Testis (tissue), 5 donors: ENCODE measurements at places on chromosomes 2 and 18.
A peak's percentile ranks its signal among the peaks of the same experiment; 100 is the strongest.

GRCh38 chr18:55244546-55244945 lies 285.3 kb upstream of the CCDC68 start:
- H3K27me3 ChIP-seq, result no peaks in the 10 kb centered on the region
- H3K36me3 ChIP-seq, result no peaks in the 10 kb centered on the region
- H3K27ac ChIP-seq, result no peak overlapping the region
- H3K4me3 ChIP-seq, result no peak overlapping the region

- no peak for DNase-seq
- H3K27me3 ChIP-seq, result no peaks in the 10 kb centered on the region
- H3K4me3 ChIP-seq, result no peak overlapping the region
- H3K27ac ChIP-seq, result no peak overlapping the region
- no peaks in the 10 kb centered on the region for H3K4me1 ChIP-seq
- H3K36me3 ChIP-seq, result no peaks in the 10 kb centered on the region
Observed at GRCh38 chr2:183244300-183244844, 120.1 kb downstream of the NUP35 start.

- H3K27ac ChIP-seq, result no peak overlapping the region
- no peaks in the 10 kb centered on the region for H3K36me3 ChIP-seq
Observed at GRCh38 chr2:218605432-218605831, 2.3 kb upstream of the PLCD4 start.

GRCh38 chr18:34867520-34867919 lies 157.4 kb downstream of the DTNA start:
- DNase-seq, result no peak
- no peaks in the 10 kb centered on the region for H3K36me3 ChIP-seq
- H3K27me3 ChIP-seq, result no peaks in the 10 kb centered on the region
- H3K27ac ChIP-seq, result no peak overlapping the region
- H3K4me3 ChIP-seq, result no peak overlapping the region
- H3K4me1 ChIP-seq, result no peaks in the 10 kb centered on the region

DNA sequence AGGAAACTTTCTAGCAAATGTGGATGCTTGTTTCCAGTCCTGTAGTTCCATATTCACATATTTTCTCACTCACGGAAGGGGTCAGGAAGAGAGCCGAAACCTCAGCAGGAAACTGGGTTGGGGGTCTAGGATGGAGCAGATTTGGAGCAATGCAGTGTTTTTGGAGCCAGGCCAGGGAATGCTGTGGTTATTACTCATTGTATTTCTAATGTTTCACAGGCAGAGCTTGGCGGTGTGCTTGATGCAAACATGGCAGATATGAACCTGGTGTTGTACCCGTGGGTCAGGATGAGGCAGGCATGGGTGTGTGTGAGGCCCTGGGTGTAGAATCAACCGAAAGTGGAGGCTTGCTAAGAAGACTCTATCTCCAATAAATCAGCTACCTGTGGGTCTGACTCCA lies 34.6 kb upstream of the ACKR3 start:
- H3K36me3 ChIP-seq, result no peaks in the 10 kb centered on the region
- no peak for DNase-seq
- H3K4me1 ChIP-seq, result peaks cover 2% of the 10 kb centered on the region
- no peak overlapping the region for H3K4me3 ChIP-seq
- H3K27ac ChIP-seq, result no peak overlapping the region
- no peaks in the 10 kb centered on the region for H3K27me3 ChIP-seq

GRCh38 chr2:4090668-4091630 lies 387.6 kb downstream of the DCDC2C start:
- H3K4me1 ChIP-seq, result no peaks in the 10 kb centered on the region
- H3K4me3 ChIP-seq, result no peak overlapping the region
- no peaks in the 10 kb centered on the region for H3K27me3 ChIP-seq
- no peaks in the 10 kb centered on the region for H3K36me3 ChIP-seq
- no peak for DNase-seq

- no peaks in the 10 kb centered on the region for H3K36me3 ChIP-seq
- H3K4me1 ChIP-seq, result peaks cover 13% of the 10 kb centered on the region
- H3K4me3 ChIP-seq, result no peak overlapping the region
- no peak for DNase-seq
- H3K27ac ChIP-seq, result no peak overlapping the region
- H3K27me3 ChIP-seq, result no peaks in the 10 kb centered on the region
Observed at GRCh38 chr18:71105078-71105819, 816.4 kb downstream of the SOCS6 start.

DNA sequence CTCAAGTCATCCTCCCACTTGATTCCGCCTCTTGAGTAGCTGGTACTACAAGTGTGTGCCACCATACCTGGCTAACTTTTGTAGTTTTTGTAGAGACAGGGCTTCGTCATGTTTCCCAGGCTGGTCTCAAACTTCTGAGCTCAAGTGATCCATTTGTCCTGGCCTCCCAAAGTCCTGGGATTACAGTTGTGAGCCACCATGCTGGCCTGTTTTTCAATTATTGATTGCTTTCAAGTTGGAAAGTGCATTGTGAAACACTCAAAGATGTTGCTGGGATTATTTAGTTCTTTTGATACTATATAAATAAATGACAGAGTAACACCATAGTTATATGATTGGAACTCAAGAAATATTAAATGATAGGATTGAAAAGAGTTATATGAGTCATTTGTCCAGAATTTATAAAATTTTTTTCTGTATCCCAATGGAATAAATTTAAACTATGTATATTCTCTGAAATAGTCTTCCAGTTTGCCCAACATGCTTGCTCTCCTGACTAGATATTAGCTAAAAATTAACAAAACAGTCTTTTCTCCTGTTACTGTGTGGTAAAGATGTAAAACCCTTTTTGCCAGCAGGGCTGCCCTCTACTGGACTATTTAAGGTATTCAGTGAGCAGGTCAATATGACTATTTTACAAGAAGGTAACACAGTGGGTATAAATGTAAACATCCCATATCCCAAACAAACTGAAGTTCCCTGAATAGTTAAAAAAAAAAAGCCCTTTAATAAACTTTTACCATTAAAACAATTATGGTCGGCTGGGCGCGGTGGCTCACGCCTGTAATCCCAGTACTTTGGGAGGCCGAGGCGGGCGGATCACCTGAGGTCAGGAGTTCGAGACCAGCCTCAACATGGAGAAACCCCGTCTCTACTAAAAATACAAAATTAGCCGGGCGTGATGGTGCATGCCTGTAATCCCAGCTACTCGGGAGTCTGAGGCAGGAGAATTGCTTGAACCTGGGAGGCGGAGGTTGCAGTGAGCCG lies 42.7 kb downstream of the ACSL3 start:
- H3K27me3 ChIP-seq, result no peaks in the 10 kb centered on the region
- peak; percentile 52 for DNase-seq
- peaks cover 7% of the 10 kb centered on the region for H3K4me1 ChIP-seq
- H3K27ac ChIP-seq, result no peak overlapping the region

GRCh38 chr2:37343537-37344434 lies 644 bp upstream of the QPCT start:
- DNase-seq, result peak; percentile 16
- peaks cover 10% of the 10 kb centered on the region for H3K4me1 ChIP-seq
- peak overlapping the region; percentile 19 for H3K27ac ChIP-seq
- H3K4me3 ChIP-seq, result peak overlapping the region; percentile 71
- H3K27me3 ChIP-seq, result no peaks in the 10 kb centered on the region
- H3K36me3 ChIP-seq, result no peaks in the 10 kb centered on the region

DNA sequence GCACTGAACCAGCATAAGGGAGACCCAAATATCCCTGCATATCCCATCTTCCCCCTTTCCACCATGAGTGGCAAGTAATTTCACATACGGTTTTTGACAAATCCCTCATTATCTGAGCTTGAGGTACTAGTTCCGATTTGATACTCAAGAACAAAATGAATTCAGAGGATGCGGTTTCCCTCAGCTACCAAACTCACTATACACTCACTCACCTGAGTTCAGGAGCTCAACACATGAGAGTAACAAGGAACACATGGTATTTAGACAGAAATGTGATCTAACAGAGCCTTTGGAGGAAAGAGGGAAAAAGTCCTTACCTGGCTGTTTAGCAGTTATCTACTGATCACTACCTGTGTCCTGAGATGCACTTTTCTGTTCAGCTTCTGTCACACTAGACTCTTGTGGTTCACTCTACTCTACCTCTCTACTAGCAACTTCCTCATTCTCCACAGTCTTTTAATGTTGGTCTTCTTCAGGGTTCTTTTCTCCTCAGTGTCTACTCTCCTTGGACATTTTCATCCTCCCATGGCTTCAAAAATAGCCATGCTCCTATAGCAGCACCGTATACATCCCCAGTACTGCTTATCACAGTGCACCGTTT lies 25.1 kb downstream of the ASXL2 start:
- DNase-seq, result no peak
- H3K27ac ChIP-seq, result no peak overlapping the region
- no peak overlapping the region for H3K4me3 ChIP-seq
- H3K4me1 ChIP-seq, result no peaks in the 10 kb centered on the region

- H3K27me3 ChIP-seq, result no peaks in the 10 kb centered on the region
- H3K27ac ChIP-seq, result no peak overlapping the region
- peak; percentile 8 for DNase-seq
- H3K36me3 ChIP-seq, result no peaks in the 10 kb centered on the region
- no peak overlapping the region for H3K4me3 ChIP-seq
Observed at GRCh38 chr18:75086494-75087034, 122.4 kb downstream of the PTGR3 start.
